ENCODE measurements at places on chromosomes 12 and 14. TPM values are rescaled to one million over a fixed set of nuclear protein-coding genes. Genes with fewer than 3 reads are reported as not detected.

KLHL33 gene
- not detected for total RNA-seq

CPNE8 gene
- 8.5 TPM for total RNA-seq

MFAP5 gene
- not detected for total RNA-seq

ARMH4 gene
- 0.62 TPM for total RNA-seq

RASSF9 gene
- 0.67 TPM for total RNA-seq

DCD gene
- total RNA-seq: not detected

TAS2R50 gene
- not detected for total RNA-seq

All from A549 treated with ZK216348 at 1 μM for 4 hours (cell line).